Suprapubic skin (tissue), 4 donors: ENCODE measurements at places on chromosomes 7 and 10.

DNA sequence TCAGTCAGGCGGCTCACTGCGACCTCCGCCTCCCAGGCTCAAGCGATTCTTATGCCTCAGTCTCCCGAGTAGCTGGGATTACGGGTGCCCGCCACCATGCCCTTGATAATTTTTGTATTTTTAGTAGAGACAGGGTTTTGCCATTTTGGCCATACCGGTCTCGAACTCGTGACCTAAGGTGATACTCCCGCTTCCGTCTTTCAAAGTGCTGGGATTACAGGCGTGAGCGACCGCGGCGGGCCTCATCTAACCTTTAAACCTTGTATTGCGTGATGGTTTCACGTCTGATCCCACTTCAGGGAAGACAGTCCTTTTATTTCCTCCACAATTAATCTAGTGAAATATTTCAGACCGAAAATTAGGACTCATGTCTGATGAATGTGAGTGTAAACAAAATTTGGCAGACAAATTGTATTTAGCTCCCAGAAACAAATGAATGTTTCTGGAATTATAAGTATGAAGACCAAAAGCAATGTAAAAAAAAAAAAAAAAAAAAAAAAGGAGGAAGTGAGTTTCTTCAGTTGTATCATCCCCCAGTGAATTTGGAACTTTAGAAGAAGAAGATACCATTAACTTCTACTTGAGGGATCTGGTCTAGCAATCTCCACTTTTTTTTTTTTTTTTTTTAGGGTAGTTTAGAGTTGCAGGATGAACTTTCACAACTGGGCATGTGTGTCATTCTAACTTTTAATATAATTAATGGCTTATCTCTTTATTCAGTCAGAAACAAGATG, 1.6 kb downstream of the NUP42 start:
- no peak for DNase-seq

- DNase-seq: no peak
These were observed 933.8 kb downstream of the REEP3 start for GRCh38 chr10:64454962-64455361.

DNA sequence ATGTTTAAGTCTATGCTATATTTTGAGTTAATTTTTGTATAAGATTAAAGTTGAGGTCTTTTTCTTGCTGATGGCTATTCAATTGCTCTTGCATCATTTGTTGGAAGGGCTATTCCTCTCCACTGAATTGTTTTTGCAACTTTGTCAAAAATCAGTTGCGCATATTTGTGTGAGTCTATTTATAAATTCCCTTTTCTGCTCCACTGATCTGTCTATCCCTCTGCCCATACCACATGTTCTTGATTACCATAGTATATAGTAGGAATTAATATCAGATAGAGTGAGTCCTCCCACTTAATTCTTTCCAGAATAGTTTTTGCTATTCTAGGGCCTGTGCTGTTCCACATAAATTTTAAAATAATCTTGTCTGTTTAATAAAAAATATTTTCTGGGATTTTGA, 152.4 kb upstream of the ADCY1 start:
- no peak for DNase-seq

GRCh38 chr10:86979296-86979818, 11.1 kb downstream of the ADIRF start:
- DNase-seq: no peak

DNA sequence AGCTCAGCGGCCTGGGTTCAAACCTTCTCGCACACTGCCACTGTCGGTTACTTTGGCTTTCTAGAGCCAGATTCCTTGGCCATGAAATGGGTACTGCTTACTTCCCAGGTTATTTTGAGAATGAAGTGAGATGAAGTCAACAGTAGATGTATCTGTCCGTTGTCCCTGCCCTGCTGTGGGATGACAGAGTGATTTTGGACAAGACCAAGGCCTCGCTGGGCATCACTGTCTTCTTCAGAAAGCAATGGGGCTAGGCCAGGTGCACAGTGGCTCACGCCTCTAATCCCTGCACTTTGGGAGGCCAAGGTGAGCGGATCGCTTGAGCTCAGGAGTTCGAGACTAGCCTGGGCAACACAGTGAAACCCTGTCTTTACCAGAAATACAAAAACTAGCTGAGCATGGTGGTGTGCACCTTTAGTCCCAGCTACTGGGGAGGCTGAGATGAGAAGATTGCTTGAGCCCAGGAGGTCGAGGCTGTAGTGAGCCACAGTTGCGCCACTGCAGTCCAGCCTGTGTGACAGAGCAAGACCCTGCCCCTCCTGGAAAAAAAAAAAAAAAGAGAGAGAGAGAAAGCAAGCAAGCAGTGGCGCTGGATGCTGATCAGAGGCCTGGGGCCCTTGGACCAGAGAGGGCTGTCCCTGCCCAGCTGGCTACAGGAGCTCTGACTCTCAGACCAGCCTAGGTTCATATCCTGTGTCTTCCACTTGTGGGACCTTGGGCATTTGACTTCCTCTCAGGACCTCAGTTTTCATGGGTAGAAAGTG, 25.8 kb downstream of the ZMIZ1 start:
- no peak for DNase-seq
